ENCODE measurements at places on chromosomes 4 and X.

DNA sequence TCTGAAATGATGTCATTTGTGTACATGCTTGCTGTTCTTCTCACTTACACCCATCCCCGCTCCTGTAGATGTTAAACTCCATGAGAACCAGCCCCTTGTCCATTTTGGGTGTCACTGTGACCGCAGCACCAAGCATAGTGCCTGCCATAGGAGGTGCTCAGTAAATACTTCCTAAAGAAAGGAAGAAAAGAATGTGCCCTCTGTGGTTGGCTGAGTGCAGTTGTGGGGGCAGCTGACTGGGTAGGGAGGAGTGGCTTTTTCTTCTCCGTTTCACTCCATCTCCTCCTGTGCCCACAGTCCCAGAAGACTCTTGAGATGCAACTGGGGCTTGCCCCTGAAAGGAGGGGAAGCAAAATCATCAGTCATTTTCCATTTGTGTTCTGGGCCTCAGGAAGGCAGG is 25.5 kb downstream of the PHEX start:
- no peak for DNase-seq

- no peak for DNase-seq
These were observed 2.2 kb downstream of the PWWP3B start for GRCh38 chrX:106170318-106170717.

- no peak for DNase-seq
These were observed 388.9 kb upstream of the PPP1R2C start for GRCh38 chrX:43166874-43167273.

DNA sequence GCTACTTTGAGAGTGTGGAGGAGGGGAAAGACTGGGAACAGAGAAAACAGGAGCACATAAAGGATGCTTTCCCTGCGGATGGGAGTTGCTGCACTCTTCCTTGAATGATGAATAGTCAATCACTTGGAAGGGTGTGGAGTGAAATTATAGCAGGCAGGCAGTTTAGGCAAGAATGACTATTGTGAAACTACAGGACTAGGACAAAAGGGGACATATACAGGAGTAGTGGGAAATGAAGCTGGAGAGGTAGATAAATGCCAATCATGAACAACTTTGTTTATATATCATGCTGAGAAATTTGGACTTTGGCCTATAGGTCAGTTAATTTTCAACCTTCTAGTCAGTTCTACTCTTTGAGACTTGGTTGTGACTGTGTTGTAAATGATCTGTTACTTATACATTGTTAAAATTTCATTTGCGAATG is 76.9 kb downstream of the PAQR3 start:
- DNase-seq: no peak

- peak; percentile 50 for DNase-seq
These were observed 580 bp upstream of the MMGT1 start for GRCh38 chrX:135974279-135974856.

GRCh38 chr4:89303177-89303576 is 4.4 kb downstream of the GPRIN3 start:
- no peak for DNase-seq

DNA sequence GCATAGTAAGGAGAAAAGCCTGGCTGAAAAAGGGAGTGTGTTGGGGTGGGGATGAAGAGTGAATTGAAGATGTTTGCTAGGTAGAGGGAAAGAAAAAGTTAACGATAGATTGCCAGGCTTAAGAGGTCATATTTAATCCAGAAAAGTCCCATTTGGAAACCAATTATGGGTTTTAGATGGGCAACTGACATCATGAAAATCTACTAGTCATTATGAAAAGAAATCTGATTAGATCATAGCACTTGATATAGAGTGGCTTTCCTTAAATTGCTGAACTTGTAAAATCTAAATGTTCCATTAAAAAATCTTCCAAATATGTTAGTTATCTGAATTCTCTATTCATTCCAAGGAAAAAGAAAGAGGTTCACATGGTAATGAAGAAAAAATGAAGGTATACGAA is 37.5 kb upstream of the IL21 start:
- DNase-seq: no peak

DNA sequence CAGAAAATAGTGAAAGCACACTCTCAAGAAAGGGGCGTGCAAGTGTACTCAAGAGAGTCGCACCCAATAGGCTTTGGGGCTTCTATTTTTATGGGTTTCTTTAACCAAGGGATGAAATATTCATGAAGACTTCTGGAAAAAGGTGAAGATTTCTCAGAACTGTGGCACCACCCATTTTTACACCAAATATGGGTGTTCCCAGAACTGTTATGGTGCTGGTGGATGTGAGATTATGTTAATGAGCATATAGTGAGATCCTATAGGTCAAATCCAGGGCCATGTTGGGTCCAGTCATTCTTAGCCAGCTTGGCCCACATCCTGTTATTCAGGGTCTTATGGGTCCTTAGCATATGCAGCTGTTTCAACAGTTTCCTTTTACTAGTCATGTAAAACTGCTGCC is 61.0 kb upstream of the SMIM10 start:
- no peak for DNase-seq

- DNase-seq: no peak
These were observed 33.8 kb downstream of the CRLF2 start for GRCh38 chrX:1178580-1179057.

DNA sequence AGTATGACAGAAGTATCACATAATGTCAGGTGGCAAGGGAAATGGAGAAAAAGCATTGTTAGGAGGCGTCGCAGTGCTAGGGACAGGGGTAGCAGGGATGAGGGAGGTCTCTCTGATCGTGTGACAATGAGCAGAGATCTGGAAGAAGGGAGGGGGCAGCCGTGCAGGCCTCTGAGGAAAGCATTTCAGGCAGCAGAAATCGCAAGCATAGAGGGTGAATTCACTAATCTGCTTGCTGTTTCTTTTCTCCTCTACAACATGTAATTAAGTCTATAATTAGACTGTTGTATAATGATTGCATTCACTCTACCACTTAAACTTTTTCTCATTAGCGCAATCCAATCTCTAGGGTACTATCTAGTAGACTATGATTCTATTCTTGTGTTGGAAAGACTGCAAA is 9.1 kb downstream of the CYP4V2 start:
- DNase-seq: no peak

GRCh38 chrX:6223516-6223915 is 5.2 kb downstream of the NLGN4X start:
- DNase-seq: no peak

GRCh38 chr4:155407480-155407879 is 30.7 kb upstream of the MAP9 start:
- DNase-seq: no peak

GRCh38 chr4:77202491-77202890 is 45.5 kb downstream of the CCNG2 start:
- DNase-seq: no peak

DNA sequence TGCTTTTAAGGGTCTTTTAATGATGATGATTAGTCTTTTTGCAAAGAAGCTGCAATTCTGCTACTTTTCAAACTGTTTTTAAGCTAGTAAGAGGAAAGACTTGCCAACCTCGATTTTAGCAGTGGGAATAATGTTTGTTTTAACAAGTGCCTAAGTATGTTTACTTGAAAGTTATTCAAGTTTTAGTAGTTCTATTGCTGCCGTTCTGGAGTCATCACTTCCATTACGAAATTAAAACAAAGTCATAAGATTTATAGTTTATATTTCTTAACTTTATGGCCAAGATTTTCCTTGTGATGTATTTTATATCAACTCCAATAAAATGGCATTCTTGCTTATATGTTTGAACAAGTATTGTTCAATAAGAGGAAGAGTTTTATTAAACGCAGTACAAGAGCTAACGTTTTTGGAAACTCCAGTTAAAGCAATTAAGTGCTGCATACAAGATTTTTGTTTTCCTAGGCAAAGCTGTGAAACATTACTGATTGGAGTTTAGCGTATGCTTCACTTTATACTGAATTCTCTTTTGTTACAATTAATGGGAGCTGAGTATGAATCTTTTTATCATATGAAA is 211.3 kb downstream of the TENM3 start:
- DNase-seq: no peak

GRCh38 chr4:127586922-127587571 is 45.7 kb upstream of the INTU start:
- DNase-seq: no peak

- DNase-seq: peak; percentile 62
These were observed 644.1 kb downstream of the MID1IP1 start for GRCh38 chrX:39445336-39445735.

DNA sequence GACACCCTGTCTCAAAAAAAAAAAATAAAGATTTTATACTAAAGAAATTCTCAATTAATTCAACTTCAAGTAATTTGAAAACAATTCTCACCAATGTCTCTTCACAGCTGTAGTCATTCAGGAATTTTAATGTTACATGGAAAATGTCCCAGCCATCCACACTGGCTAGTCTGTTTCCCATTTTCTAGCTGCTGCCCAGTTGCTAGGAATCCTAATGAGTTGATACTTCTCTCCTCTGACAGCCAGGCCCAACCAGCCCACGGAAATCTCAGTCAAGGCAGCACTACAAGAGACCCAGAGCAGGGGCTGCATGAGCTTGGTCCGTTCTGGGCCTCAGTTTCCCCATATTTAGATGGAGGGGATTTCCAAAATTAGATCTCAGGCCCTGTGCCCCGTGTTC is 59.1 kb downstream of the CASP3 start:
- DNase-seq: no peak

- DNase-seq: no peak
These were observed 4.5 kb downstream of the PRR27 start for GRCh38 chr4:70158576-70158975.

DNA sequence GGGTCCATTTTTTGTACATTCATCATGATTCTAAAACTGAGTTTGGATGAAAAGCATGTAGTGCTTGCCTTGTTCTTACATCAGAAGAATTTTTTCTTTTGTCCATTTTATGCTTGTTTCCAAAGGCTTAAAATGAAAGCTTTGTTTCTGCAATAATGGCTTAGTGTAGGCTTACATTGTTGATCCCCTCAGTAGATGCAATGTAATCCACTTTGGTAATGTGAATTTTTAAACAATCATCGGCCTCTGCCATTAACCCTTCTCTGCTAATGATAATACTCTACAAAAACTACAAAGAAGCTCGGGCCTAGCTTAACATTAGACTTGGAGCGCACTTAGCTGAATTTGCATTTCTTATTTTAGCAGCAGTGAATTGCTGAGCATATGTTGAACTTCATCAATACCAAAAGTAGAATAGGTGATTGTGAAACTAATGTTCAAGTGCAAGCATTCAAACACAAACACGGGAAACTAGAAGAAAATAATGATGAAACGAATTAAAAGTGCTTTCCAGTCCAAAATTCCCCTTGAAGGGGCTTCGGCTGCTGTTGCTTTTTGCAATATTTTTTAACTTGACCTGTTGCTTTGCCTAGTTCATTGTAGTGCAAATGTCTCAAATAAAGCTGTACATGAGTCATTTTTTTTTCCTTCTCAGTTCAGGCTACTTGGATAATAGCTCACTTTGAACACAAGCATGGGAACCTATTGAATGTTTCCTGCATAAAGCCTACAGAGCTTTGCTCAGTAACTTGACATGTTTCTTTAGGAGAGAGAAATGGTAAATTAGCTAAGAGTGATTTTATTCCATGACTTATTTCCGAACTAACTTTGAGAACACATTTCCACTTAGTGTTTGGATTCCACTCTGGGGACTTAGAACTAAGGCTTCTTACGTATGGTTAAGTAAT is 66.5 kb downstream of the SLIT2 start:
- DNase-seq: no peak

DNA sequence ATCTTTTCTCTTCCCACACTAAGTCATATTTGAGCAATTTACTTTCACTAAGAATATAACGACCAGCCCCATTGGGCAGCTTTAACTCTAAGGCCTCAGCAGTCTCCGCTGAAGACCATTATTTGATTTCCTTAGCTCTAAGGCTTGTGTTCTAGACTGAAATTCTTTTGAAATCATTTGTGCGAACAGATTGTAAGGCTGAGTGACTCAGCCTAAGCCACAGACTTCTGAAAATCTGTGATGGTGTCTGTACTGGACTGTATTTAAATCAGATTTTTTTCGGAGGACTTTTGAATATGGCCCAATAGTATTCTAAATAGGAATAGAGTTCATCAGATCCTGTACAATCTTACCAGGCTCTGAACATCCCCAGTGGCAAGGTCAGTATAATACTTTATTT is 150.3 kb upstream of the TECRL start:
- no peak for DNase-seq

Measured in stimulated activated CD4-positive, alpha-beta T cell treated with anti-CD3 and anti-CD28 coated beads, Interleukin-2, amount 100 ng/mL, for 48 hours (primary cell).